ENCODE measurements at places on chromosomes 16 and 17. TPM values are rescaled to one million over a fixed set of nuclear protein-coding genes. Genes with fewer than 3 reads are reported as not detected.

DNA sequence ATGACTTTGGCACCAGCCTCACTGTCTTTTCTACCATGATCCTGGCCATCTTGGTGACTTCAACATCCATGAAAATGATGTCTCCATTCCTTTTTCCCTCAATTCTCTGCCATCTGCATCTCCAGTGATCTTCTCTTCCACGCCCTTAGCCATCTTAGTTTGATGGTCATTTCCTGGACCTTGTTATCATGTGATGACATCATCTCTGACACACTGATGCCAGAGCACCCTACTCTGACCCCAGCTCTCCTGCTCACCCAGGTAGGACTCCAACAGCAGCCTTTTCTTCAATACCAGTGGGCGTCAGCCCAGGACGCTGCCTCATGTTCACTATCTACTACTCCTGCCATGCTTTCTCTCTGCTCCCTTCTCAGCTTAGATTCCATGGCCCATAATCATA lies 83.2 kb downstream of the ZZEF1 start:
- no peak for DNase-seq

IL21R gene
- total RNA-seq, result 23.5 TPM

DNA sequence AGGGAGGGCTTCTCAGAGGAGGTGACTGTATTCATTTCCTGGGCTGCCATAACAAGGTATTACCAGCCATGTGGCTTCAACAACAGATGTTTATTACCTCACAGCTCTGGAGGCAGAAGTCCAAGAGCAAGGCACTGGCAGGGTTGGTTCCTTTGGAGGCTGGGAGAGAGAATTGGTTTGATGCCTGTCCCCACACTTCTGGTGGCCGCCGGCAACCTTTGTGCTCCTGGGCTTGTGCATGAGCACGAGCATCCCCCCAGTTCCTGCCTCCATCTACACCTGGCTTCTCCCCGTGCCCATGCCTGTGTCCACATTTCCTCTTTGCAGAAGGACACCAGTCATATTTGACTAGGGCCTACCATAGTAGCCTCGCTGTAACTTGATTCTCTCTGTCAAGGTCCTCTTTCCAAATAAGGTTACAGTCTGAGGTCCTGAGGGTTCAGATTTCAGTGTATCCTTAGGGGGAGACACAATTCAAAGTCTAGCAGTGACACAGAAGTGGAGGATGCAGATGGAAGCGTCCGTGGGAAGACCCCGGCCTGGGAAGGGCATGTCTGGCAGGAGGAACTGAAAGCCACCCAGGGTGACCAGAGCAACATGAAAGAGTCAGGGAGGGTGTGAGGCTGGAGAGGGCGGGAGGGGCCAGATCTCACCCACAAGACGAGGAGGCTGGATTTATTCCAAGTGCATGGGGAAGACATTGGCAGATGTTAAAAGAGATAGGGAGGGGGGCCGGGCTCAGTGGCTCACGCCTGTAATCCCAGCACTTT lies 188.2 kb upstream of the HSBP1 start:
- DNase-seq, result no peak

DNA sequence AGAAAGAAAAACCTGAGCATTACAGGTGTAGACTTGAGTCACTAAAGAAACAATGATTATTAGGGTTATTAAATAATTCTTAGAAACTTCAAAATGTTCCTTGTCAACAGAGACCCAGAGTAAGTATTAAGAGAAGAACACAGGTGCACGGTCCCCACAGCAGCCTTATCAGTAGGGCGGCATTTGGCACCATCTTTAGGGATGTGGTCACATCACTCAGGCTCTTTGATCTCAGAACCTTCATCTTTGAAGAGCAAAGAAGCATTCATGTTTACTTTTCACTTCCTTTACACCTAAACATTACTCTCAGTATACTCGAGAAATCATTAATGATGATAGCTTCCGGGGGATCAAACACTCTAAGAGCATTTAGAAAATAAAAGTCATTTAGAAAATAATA lies 928.7 kb downstream of the KCNJ2 start:
- no peak for DNase-seq

GDPD1 gene
- 3.3 TPM for total RNA-seq

DNA sequence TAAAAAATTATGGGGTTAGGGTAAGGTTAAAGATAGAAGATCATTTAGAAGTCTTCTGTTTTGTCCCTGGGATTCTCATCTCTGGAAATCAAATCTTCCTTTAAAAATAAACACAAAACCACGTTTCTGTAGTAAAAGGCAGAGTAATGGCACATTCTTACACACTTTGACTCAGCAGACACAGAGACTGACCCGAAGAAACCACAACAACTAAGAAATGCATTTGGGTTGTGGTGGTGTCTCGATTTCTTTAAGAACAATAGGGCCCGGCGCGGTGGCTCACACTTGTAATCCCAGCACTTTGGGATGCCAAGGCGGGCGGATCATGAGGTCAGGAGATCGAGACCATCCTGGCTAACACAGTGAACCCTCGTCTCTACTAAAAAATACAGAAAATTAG lies 54.9 kb upstream of the MYH10 start:
- no peak for DNase-seq

EXOC3L1 gene
- not detected for total RNA-seq

GRCh38 chr16:12170103-12171040 lies 193.8 kb downstream of the SNX29 start:
- no peak for DNase-seq

HEATR9 gene
- total RNA-seq, result 1.1 TPM

DNA sequence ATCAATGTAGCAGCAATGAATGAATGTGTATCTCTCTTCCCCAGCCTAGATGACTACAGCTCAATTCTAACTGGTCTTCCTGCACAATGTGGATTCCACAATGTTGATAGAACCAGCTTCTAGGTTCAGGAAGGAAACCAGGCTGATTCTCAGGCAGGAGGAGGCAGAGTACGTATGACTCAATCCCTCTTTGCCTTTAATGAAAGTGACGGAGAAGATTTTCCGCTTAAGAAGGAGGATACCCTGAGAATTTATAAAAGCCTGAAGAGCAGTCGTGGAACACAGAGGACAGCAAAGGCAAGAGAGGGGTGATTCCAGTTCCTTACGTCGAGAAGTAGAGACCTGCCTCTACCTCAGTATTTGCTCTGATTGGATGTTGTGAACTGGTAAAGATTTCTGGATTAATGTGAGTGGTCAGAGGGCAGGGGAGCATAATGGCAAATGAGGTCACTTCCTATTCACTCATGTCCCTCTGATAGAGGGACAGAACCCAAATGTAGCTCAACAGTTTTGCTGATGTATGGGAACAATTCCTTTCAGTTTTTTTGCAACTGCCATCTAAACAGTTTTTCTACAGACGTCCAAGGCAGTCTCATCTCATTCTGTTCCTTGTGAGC lies 15.0 kb upstream of the SLC16A11 start:
- no peak for DNase-seq

DNA sequence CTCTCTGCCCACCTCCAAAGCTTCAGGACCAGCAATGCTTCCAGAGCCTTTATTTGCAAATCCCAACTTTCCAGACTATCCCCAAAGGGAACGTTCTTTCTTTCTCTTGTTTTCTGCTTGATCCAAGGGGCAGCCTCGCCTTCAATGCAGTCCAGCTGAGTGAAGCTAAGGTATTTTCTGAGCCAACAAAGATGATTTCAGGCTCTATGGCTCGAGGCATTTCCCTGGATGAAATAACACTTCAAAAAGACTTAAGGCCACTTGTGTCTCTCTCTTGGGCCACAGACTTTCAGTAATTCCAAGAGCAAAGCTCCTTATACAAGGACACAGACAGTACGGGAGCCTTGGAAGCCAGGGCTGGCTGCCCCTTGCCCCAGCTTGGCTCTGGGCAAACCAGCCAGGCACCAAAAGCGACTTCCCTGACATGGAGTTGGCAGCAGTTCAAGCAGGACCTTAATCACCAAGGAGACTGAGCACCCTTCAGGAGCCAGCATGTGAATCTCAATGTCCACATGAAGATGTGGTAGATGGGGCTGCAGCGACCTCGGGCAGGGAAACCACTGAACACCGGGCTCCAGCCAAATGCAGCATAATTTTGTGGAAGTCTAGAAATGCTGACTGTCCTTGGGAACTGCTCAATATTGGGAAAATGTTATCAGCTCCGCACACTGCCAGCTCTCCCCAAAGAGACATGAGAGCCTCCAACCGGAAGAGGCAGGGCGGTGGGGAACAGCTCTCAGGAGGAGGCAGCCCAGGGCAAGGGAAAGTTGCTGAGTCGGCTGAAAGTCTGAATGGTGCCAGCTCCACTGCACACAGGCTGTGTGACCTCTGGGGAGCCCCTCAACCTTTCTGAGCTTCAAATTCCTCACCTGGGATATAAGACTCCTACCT lies 39.0 kb downstream of the TK2 start:
- DNase-seq, result no peak

DNA sequence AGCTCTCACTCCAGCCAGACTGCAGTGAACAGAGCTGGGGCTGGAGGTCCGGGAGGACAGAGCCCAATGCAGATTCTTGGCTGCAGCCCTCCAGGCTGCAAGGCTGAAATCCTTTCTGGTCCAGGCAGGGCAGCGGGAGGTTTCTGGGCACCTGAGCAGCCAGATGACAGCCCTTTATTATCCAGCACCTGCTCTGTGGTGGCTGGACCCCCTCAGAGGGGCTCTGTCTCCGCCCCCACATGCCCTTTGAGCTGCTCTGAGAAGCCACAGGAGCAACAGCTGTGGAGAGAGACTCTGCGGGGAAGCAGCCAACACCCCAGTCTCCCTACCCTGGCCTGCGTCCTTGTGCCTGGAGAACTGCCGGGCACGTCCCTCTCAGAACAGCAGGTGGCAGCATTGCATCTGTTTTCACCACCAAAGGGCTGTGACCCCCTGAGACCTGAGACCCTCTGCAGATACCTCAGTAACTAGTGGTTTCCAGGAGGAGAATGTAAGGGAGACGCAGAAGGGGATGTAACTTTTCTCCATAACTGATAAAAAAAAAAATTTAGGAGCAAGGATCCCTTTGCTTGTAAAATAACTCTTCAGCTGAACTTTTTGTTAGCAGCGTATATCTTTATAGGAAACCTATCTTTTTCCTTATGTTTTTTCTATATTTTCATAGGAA lies 3.7 kb upstream of the CNP start:
- DNase-seq, result peak; percentile 82

KCNJ2 gene
- not detected for total RNA-seq

- no peak for DNase-seq
Observed at GRCh38 chr17:6408276-6408675, 26.6 kb downstream of the AIPL1 start.

GRCh38 chr16:86261379-86261778 lies 248.9 kb upstream of the FOXF1 start:
- DNase-seq, result no peak

DNA sequence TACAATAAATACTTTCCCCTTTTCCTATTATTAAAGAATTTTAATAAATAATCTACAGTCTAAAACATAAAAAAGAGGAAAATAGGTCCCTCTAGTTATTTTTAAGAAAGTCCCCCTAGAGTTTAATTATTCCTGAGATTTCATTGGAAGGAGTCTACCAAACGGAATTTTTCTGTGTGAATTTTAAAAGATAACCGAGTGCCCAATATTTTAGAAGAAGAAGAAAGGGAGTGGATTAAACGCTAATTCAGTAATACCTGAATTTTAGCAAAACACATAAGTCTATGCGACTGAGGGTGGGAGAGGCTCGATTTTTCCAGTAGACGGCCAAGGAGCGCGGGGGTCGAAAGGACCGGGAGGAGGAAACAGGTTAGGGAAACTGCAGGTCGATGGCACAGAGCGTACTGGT lies 2.2 kb downstream of the HOXB2 start:
- no peak for DNase-seq

TERB1 gene
- total RNA-seq, result not detected
